ENCODE measurements at places on chromosomes 2 and 18. TPM values are rescaled to one million over a fixed set of nuclear protein-coding genes. Genes with fewer than 3 reads are reported as not detected.

TRIM54 gene
- not detected for total RNA-seq

NEURL3 gene
- 0.38 TPM for total RNA-seq

SP9 gene
- not detected for total RNA-seq

ARHGAP28 gene
- 15.5 TPM for total RNA-seq

GAL3ST2 gene
- not detected for total RNA-seq

ZNF521 gene
- total RNA-seq: 48.0 TPM

CD207 gene
- not detected for total RNA-seq

NCL gene
- 603 TPM for total RNA-seq

TMEM247 gene
- total RNA-seq: not detected

MLPH gene
- total RNA-seq: 14.2 TPM

PROC gene
- total RNA-seq: 1.5 TPM

SLC66A2 gene
- 25.3 TPM for total RNA-seq

AP1S3 gene
- total RNA-seq: 14.3 TPM

MEMO1 gene
- 59.7 TPM for total RNA-seq

DHRS9 gene
- total RNA-seq: not detected

TSPYL6 gene
- total RNA-seq: not detected

SFTPB gene
- total RNA-seq: not detected

- no peak for DNase-seq
These were observed 133.9 kb upstream of the FSHR start for GRCh38 chr2:49288113-49288705.

DNA sequence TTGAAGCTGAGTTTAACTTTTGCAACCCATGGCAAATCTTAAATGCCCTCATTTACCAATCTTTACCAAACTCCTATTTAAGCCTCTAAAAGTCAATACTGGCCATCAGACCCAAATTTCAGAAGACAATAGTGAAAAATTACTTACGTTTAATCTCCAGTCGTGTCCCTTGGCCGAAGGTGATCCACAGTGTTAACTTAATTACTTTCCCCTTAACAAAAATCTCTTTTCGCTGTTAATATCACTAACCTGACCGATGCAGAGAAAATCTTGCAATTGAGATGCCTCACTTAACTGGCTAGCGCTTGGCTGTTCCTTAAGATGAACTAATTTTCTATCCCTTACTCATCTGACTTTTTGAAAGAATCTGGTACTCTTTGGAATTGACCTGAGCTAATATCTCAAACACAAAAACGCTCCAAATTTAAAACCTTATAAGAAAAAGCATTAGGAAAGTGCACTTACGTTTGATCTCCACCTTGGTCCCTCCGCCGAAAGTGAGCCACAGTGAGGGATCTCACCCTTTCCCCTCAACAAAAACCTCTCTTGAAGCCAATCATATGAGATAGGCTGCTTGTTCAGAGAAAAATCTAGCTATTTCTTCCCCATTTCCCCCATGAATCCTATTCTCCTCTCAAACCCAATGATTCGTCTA is 169.1 kb downstream of the RPIA start:
- no peak for DNase-seq

- DNase-seq: no peak
These were observed 749 bp downstream of the STK25 start for GRCh38 chr2:241507430-241508239.

DNA sequence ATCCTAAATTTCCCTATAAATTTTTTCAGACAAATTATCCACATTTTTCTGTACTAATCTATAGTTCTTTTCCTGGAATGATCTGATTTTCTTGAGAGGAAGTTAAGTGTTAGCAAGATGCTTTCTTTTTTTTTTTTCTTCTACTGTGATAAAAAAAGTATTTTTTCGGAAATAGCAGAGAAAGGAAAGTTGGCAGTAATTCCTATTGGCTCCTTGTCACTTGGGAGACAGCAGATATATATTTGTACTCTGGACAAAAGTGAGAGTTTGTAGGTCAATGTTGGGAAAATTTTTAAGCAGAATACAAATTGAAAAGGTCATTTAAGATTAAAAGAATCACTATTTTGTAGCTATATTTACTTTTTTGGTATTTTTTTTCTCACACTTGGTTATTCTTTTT is 635.7 kb upstream of the NRXN1 start:
- DNase-seq: no peak

GRCh38 chr18:50749421-50749820 is 70.4 kb downstream of the MRO start:
- DNase-seq: no peak

DNA sequence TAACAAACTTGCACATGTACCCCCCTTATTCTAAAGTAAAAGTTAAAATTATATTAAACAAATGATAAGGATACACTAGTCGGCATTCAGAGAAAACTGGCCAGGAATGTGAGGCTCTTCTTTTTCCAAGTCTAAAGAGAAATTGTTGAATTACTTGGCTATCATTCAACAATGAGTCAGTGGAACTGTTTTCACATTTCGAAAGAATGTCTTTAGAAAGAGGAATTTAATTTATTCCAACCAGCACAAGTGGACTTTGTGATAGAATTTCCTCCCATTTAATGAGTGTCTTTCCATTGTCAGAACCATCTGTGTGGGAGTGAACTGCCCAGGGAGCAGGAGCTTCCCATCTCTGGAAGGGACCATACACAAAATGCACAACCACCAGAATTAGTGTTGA is 792.2 kb downstream of the EPHA4 start:
- DNase-seq: peak; percentile 90

- no peak for DNase-seq
These were observed 5.3 kb downstream of the MLPH start for GRCh38 chr2:237492137-237492890.

DNA sequence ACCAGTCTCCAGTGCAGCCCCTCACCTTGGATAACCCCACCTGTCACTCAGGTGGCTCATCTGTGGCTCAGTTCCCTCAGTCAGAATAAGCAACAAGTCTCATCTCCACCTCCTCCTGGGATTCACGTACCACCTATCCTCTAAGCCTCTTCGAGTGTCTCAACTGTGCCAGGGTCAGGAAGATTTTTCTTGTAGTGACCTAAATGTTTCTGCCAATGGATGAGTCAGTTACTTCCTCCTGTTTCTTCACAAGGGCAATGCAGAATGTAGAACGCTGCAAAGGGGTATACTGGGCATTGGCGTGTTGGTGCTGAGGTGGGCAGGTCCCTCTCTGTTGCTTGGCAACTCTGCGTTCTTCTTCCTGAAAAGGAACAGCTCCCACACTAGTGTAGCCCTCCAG is 213.3 kb upstream of the CXCR4 start:
- no peak for DNase-seq

DNA sequence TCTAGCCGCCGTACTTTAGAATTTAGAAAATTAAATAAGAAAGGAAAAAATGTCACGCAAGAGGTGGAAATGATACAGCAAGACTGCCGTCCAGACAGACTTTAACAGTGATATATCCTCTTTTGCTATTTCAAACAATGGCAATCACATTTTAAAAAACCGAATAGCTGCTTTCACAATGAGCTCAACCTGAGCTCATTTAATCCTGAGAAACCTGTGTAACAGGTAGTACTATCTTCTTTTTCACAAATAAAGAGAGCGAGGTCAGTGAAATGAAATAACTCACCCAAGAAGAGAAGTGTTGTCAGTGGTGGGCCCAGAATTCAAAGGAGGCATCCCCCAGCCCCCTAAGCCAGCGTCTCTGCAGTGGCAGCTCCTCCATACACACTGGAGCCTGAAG is 60.7 kb upstream of the DAPL1 start:
- DNase-seq: no peak

DNA sequence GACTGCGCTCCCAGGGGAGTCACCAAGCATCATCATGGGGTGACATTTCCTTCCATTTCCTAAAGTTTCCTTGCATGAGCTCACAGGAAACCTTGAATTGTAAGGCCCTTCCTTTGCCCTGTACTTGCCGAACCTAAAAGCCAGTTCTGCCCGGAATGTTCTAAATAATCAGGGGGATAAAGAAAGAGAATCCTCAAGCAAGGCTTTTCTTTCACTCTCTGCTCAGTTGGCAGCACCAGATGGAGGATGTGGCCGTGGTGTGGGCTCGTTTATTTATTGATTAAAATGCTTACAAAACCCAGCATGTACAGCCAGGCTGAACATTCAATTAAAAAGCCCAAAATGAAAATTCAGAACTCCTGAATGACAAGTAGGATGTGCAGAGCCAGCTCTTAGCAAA is 170.5 kb downstream of the SH3RF3 start:
- DNase-seq: no peak

DNA sequence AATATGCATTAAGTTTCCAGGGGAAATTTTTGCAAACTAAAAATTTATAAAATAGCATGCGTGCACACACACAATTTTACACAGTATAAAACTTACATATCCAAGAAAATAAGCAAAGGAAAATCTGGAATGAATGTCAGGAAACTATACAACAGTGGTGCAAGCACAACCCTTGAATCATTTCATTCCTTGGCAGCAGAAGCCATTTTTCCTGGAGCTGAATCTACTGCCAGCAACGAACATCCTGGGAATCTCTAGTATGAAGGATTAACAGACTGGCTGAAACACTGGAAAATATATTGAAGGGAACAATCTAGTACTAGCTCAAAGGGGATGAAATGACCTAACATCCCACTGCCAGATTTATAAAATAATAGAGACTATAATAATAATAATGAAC is 235.3 kb downstream of the DYM start:
- DNase-seq: peak; percentile 71

- no peak for DNase-seq
These were observed 11.1 kb downstream of the CHRNA1 start for GRCh38 chr2:174753038-174753633.

- no peak for DNase-seq
These were observed 51.0 kb downstream of the ANKRD44 start for GRCh38 chr2:197259470-197259999.

DNA sequence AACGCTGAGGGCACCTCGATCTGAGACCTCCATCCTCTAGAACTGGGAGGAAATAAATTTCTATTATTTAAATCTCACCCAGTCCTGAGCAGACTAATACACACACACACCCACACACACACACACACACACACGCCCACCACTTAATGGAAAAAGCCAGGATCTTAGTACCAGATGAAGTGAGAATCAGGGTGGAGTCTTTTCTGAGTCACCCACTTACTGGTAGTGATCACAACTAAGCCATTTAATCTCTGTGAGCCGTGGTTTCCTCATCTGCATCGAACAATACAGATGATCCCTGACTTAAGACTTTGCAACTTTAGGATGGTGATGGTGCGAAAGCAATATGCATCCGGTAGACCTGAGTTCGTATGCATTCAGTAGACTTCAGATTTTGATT is 18.6 kb downstream of the THNSL2 start:
- DNase-seq: peak; percentile 6

GRCh38 chr18:8910186-8910822 is 192.2 kb upstream of the NDUFV2 start:
- no peak for DNase-seq

DNA sequence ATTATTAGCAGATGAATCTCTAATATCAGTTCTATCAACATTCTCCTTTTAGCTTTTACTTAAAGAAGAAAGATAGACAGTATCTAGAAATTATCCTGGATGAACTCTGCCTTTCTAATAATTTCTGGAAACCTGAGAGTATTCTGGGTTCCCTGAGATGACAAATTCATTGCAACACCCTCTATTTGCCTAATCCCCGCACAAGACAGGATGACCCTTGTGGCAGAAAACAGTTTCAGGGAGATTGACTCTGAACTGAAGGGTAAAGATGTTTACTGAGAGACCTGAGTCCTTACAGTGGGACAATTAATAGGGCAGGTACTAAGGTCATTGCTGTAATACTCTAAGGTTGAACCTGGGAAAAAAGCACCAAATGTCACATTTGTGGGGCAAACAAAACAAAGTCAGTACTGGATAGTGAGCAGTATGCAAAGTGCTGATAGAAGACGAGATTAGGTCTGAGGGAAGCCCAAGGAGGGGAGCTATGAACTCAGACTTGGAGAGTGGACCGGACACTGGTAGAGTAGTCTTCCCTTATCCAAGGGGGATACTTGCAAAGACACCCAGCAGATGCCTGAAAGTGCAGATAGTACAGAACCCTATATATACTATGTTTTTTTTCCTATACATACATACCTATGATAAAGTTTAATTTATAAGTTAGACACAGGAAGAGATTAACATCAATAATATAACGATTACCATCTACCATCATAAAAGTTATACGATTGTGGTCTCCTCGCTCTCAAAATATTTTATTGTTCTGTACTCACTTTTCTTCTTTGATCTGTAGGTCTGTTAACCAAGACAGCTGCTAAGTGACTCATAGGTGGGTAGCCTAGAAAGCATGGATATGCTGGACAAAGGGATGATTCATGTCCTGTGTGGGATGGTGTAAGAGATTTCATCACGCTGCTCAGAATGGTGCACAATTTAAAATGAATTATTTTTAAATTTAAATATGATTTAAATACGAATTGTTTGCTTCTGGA is 148.3 kb upstream of the KLHL14 start:
- peak; percentile 97 for DNase-seq

GRCh38 chr2:77778917-77779316 is 256.7 kb upstream of the LRRTM4 start:
- no peak for DNase-seq

DNA sequence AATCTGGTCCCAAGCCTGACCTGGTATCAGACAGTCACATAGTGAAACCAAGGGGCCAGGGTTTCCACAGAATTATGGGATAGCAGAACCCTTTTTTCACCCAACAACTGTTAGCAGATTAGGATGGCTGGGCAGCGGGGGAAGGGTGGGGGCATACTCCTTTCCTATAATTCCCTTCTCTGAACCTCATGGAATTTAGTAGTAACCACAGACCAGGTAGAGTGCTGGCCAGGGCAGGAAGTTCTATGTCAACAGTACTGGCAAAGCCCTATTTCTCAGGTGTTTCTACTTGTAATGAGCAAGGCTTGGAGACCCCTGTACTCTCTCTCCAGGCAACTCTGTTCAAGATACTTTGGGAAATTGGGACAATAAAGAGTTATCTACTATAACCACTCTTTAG is 174.6 kb downstream of the THADA start:
- DNase-seq: no peak

DNA sequence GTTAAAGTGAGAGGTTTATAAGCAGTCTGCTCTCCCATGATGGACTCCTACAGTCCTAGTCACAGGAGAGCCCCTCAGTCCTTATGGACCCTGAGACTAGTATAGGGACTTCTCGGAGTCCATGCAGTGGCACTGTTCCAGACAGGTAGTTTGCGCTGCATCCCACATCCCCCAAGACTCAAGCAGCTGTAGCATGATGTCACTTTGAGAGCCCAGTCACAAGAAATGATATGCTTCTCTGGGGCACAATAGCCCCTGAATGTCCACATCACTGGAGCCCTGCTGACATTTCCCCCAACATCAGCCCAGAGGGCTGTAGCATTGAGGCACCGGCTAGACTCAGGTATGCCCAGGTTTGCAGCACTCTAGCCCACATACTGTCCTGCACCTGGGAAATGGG is 220.1 kb downstream of the OTX1 start:
- DNase-seq: no peak
